ENCODE measurements at places on chromosomes 2 and 18. TPM values are rescaled to one million over a fixed set of nuclear protein-coding genes. Genes with fewer than 3 reads are reported as not detected.

Gene IL37
- not detected for total RNA-seq

DNA sequence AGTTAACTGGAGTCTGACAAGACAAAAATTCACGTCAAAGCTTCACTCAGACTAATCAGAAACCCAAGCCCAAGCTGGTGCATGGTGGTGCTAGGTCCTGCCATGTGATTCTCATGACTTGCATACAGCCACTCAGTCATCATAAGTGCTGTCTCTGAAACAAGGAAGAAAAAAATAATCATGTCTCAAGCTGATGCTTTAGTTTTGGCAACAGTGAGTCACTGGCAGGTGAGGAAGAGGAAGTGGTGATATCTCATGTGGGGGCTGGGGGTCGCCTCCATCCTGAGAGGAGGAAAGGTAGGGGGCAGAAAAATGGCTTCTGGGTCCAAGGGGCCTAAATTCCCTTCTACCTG, 136.3 kb downstream of the TMEM163 start:
- no peaks in the 10 kb centered on the region for H3K36me3 ChIP-seq
- peaks cover 5% of the 10 kb centered on the region for H3K4me1 ChIP-seq
- peaks cover 2% of the 10 kb centered on the region for H3K27me3 ChIP-seq

DNA sequence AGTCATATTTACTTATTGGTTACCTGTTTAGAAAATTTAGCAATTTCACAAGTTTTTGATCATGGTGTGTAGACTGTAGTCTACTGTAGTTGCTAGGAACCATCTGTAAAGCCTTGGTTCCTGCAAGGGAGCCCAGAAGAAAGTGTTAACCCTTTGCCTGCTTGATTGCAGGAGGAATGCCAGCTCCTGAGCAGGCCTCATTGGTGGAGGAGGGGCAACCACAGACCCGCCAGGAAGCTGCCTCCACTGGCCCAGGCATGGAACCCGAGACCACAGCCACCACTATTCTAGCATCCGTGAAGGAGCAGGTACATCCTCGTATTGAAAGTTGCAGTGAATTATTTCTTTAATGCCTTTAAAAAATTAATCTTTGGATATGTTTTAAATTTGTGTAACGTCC, 76.3 kb downstream of the PKP4 start:
- H3K36me3 ChIP-seq = peaks cover 6% of the 10 kb centered on the region
- no peak for DNase-seq
- H3K27ac ChIP-seq = no peak overlapping the region
- no peaks in the 10 kb centered on the region for H3K27me3 ChIP-seq
- no peaks in the 10 kb centered on the region for H3K4me1 ChIP-seq
- no peak overlapping the region for H3K4me3 ChIP-seq

- no peak for DNase-seq
- no peak overlapping the region for H3K27ac ChIP-seq
- no peaks in the 10 kb centered on the region for H3K36me3 ChIP-seq
- H3K4me1 ChIP-seq = no peaks in the 10 kb centered on the region
- no peak overlapping the region for H3K4me3 ChIP-seq
These were observed 30.9 kb downstream of the FAP start for GRCh38 chr2:162212366-162212765.

All from activated CD4-positive, alpha-beta T cell treated with anti-CD3 and anti-CD28 coated beads for 36 hours (primary cell).